ENCODE measurements at places on chromosomes 3 and 15. TPM values are rescaled to one million over a fixed set of nuclear protein-coding genes. Genes with fewer than 3 reads are reported as not detected.

The GPR149 gene
- not detected for total RNA-seq

The CERS3 gene
- 0.59 TPM for total RNA-seq

The TWF2 gene
- total RNA-seq, result 67.8 TPM

The C3orf85 gene
- not detected for total RNA-seq

The PRICKLE2 gene
- total RNA-seq, result 50.5 TPM

The DBR1 gene
- total RNA-seq, result 13.0 TPM

The TRAIP gene
- total RNA-seq, result 1.7 TPM

DNA sequence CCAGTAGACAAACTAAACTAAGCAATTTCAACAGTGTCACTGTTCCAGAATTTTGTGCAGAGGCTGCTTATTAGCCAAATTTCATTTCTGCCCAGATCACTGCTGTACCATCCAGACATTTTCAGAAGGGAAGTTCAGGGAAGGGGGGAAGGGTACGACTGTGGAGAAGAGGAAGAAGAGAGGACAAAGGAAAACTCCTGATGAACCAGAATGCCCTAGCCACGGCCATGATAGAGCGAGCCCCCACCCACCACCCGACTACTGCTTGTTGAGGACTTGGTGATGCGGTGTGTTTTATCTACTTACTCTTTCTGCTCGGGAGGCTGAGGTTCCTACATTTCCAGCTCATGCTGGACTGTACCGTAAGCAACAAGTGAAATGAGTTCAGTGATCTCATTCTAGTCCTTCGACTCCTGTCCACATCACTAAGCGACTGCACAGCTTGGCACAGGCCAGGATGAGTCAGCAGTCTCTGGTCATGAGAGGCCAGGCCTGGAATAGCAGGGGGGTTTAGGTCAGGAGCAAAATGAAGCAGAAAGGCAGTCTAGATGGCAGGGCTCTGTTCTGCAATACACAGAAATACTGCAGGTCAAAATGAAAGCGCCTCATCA lies 330.8 kb downstream of the TIGIT start:
- peak; percentile 89 for DNase-seq

DNA sequence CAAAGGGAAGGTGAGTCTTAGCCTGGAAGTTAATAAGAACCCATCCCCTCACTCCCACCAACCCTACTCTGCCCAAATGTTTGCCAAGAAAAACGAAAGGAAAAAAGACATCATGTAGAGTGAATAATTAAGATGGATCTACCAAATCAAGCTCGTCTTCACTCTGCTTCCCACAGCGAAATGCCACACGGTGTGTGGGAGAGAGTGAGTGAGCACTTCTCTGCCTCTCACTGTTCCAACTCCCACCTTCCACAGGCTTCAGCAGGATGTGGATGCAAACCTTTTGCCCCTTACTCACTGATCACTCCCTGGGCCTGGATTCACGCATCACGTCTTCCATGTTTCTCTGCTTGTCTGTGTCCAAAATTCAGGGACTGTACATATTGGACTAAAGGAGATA lies 85.4 kb downstream of the WDR76 start:
- no peak for DNase-seq

DNA sequence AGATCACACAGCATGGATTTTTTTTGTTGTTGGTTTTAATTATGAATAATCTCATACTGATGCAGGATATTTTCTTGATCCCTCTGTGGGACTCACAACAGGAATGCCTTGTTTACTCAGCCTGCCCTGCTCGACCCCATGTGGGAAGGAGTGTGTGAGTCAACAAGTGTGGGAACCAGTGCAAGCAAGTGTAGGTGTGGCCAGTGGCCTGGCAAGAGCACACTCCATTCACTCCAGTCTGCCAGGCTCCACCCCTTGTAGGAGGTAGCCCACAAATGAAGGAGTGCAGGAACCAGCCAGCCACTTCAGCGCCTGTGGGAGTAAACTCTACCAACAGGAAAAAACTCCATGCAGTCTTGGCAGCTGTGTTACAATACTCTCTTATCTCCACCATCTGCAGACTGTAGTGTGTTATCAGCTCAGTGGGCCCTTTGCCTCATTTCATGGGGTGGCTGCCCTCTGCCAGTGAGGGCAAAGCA lies 393.6 kb downstream of the OTOL1 start:
- peak; percentile 62 for DNase-seq

DNA sequence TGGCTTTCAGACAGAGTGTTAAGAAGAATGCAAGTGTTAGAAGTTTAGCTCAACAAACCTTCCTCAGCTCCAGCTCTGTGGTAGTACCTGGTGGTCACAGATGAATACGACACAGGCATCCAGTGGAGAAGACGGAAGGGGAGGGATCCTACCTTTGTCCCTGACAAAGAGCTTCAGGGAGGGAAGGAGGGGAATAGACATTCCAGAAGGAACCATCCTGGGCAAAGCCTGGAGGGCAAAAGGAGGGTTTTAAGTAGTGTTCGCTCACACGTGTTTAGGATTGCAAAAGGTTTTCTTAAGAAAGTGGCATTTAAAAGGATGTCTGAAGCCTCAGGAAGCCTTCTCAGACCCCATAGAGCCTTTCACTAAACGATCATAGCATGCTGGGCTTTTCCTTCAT lies 2.8 kb downstream of the CHCHD4 start:
- no peak for DNase-seq

GRCh38 chr3:16888785-16889607 lies 4.2 kb downstream of the PLCL2 start:
- no peak for DNase-seq

DNA sequence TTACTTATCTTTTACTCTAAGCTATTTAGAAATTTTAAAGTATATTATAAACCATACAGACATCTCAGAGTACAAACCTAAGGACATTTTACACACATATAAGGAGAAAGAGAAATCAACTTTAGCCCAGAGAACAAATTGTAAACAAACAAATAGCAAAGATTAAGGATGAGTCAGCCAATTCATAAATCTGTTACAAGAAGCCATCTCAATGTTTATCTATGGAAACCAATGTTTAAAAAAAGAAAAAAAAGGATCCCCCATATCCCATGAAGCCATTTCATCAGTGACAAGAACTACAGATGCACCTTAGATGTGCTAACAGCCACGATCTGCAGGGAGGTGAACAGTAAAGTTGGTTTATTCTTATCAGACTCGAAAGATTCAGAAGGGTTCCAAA lies 437.1 kb downstream of the SHQ1 start:
- DNase-seq, result no peak

- DNase-seq, result no peak
These were observed 536.4 kb downstream of the UNC13C start for GRCh38 chr15:54514601-54515000.

- no peak for DNase-seq
These were observed 82.6 kb downstream of the TRIM42 start for GRCh38 chr3:140760324-140761075.

DNA sequence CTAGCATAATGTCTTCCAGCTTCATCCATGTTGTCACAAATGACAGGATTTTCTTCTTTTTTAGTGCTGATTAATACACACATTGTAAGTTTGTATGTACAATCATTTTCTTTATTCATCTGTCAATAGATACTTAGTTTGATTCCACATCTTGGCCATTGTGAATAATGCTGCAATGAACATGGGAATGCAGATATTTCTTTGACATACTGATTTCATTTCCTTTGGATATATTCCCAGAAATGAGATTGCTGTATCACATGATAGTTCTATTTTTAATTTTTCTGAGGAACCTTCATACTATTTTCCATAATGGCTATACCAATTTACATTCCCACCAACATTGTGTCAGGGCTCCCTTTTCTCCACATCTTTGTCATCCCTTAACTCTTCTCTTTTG lies 117.9 kb downstream of the MEIS2 start:
- DNase-seq, result no peak

DNA sequence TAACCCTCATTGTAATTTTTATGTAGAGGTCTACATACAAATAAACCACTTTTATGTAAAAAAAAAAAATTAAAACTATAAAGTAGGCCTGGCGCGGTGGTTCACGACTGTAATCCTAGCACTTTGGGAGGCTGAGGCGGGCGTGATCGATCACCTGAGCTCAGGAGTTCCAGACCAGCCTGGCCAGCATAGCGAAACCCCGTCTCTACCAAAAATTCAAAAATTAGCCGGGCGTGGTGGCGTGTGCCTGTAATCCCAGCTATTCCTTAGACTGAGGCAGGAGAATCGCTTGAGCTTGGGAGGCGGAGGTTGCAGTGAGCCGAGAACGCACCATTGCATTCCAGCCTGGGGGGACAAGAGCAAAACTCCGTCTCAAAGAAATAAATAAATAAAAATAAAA lies 766 bp upstream of the SLC12A6 start:
- DNase-seq, result no peak

- no peak for DNase-seq
These were observed 7.4 kb upstream of the RBPMS2 start for GRCh38 chr15:64782751-64783150.

DNA sequence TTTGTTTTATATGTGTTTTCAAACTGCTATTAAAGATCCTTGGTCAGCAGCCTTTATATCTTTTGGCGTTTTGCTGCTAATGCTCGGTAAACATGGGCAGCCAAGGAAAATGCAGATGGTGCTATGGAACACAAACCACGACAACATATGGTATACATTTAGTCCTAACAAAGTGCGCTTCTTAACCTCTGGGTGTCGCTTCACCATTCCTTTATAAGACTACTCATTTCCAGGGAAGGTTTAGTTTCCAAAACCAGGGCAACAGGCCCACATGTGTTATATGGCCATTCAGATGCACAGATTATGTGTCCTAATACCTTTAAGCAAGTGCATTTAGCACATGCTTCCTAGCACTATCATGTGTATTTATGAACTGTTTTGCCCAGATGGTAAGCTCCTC lies 14.7 kb downstream of the SHOX2 start:
- peak; percentile 35 for DNase-seq

DNA sequence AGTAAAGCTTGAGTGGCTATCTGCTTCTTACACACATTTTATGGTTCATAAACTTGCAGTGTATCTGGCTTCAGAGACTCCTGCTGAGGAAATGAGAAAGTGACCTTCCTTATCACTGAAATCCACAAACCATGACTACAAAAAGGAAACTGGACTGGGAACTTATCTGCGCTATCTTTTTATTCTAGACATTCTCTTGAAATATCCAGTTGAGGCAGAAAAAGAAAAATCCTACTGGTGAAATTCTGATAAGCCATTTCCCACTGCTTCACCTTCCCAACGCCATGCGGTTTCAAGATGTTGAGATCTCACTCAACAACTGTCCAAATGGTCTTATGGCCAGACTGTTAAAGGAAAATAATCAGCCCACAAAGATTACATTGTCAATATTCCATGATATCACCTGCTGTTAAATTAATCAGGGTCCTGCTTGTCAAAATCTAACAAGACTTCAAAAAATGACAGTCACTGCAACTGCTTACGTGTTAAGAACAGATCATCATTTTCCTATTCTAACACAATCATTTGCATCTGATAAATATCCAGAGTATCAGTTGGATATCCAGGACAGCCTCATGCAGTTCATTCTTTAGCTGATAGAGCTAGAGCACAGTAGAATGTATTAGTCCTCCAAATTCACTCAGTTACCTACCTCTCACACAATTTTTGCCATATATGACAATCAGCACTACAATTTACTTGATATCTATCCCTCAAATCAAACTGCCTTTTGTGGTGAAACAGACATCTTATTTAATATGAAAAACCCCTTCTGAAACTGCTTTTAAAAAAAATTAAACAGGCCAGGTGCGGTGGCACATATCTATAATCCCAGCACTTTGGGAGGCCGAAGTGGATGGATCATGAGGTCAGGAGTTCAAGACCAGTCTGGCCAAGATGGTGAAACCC lies 538.1 kb downstream of the MAGI1 start:
- no peak for DNase-seq

DNA sequence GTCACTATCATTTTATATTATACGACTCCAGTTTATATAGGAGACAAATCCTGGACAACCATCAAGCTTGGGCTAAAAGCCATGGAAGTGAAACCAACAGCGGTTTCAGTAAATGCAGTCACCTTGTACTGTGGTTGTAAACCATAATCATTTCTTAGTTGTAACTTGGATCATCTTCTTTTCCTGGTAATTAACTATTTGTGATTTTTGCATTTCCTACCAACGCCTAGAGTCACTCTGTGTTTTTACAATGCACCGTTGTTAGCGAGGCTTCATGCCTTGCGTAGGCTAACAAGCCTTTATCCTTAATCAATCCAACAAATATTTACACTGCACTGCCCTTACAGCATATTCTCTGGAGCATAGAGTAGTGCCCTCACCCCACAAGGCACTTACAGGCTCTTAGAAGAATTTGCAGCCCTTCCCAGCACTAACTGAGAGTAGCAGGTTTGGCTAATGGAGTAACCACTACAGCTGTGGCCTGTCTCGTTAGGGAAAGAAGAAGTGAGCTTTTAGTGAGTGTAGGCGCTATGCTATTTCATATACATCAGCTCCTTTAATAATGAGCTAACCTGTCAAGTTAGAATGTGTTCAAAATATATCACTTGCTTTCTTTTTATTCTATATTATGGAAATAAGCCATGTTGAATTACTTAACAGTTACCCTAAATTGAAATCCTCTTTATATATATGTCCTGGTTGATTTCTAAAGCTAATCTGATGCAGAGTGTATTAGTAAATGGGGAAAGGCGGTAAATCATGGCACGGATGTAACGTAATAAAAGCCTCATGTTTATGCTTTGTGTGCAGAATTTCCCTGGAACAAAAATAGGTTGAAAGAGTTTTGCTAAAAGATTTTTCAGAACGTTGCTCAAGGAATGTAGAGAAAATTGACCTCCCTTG lies 62.8 kb downstream of the ABHD2 start:
- no peak for DNase-seq

- DNase-seq, result no peak
These were observed 3.3 kb downstream of the PLA2G4F start for GRCh38 chr15:42152921-42153698.

GRCh38 chr3:181860235-181860634 lies 148.5 kb downstream of the SOX2 start:
- no peak for DNase-seq

DNA sequence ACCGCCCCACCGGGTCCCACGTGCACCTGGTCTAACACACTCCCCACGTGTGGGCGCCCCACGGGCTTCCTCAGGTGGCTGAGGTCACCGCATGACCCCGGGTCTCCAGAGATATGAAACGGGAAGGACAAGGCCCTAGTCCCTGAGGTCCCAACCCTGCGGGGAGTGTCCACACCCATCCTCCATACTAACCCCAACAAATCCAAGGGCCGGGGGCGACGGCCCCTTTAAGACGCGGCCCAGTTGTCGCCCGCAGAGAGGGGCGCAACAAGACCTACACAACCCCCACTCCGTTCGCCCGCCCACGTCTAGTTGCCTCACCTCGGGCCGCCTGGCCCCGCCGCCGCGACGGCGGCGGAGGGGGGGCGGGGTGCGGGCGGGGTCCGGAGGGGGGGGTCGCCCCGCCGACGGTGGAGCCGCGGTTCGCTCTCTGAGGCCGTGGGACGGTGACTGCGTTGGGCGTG lies 396 bp downstream of the INO80 start:
- peak; percentile 65 for DNase-seq

- DNase-seq, result no peak
These were observed 35.6 kb upstream of the PPP4R2 start for GRCh38 chr3:72960812-72961518.

Data from mammary epithelial cell (primary cell).